ENCODE measurements at places on chromosomes 4 and X.

DNA sequence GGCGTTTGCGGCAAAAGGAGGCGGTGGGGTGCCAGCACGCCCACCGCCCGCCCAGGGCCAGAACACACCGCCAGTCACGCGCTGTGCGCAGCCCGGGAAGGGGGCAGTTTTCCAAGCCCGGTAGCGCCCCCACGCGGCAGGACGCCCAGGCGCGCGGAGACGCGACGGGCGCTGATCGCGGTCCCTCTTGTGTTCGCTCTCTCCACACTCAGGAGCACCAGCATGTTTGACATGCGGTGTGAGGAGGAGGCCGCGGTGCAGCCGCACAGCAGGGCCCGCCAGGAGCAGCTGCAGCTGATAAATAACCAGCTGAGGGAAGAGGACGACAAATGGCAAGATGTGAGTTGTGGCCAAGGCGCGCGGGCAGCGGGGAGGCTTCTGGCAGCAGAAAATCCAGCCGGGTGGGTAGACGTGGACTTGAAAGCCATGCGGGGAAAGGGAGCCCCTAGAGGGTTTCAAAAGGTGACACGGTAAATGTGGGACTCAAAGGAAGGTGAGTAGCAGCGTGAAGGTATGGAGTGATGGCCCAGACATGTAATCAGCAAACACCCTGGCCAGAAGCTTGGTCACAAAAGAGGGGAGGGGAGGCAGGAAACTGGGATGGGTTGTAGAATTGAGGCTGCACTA, 104.1 kb downstream of the PHOX2B start:
- DNase-seq: no peak

GRCh38 chr4:104501290-104501689, 6.6 kb upstream of the CXXC4 start:
- DNase-seq: no peak

- no peak for DNase-seq
Observed at GRCh38 chrX:22399437-22400192, 126.9 kb downstream of the CBLL2 start.

DNA sequence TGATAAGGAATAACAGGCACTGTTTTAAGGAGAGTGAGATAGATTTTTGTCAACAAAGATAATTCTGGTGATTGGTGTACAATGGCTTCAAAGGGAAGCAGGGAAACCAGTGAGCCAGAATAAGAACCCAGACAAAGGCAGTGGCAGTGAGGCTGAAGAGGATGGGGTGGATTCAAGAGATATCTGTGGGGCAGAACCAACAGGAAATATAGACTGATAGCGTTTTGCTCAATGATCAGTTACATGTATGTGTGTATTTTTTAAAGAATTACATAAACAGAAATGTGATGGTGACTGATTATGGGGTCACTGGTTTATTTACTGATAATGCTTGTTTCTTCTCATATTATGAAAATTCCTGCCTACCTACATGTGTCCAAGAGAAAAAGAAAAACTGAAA, 66.4 kb downstream of the AMMECR1 start:
- DNase-seq: no peak

- DNase-seq: no peak
Observed at GRCh38 chrX:23919706-23920320, 12.0 kb downstream of the CXorf58 start.

Data from CD4-positive, alpha-beta T cell treated with Interleukin-4 for 4 hours (primary cell).